ENCODE measurements at places on chromosomes 2 and 18. TPM values are rescaled to one million over a fixed set of nuclear protein-coding genes. Genes with fewer than 3 reads are reported as not detected.

The EVA1A gene
- total RNA-seq, result 1.00 TPM

The RAD51AP2 gene
- total RNA-seq, result 0.49 TPM

The ALLC gene
- not detected for total RNA-seq

The CDC42EP3 gene
- 163 TPM for total RNA-seq

All from heart right ventricle (tissue), 16 donors.